Right forelimb (tissue), 1 donor: ENCODE measurements at places on chromosomes 1 and 21.

GRCh38 chr1:115665319-115666096 is 23.7 kb downstream of the VANGL1 start:
- no peak for DNase-seq

DNA sequence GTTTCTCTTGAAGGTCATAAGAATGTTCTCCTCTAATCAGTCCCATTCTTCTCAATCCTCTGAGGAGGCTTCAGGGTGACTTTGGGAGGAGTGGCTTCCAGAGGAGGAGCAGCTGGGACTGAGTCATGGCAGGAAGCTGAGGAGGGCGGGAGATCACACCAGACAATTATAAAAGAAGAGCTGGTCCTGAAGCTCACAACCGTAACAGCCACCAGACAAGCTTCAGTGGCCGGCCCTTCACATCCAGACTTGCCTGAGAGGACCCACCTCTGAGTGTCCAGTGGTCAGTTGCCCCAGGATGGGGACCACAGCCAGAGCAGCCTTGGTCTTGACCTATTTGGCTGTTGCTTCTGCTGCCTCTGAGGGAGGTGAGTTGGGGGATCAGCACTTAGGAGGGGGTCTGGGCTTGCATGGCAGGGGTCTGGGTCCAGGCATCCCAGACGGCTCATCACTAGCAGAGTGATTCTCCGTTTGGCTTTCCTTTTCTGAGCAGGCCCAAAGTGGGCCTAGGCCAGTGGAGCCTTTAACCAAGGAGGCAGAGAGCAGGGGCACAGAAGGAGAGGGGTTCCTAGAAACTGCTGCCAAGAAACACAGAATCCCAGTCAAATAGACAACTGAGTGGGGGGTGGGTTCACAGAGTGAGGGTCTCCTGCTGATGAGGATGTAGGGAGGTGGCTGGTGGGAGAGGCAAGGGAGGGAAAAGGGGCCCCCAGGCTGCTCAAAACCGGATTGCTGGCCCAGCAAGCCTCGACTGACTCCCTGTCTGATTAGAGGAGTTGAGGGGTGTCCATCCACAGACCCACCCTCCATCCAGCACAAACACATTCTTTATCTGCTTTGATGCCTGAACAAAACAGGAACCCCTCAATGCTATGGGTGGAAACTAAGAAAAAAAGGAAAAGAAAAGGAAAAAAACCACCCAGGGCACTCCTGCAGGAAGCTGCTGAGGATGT is at the start of gene ECM1:
ECM1 (plus strand) TSS at position 198 of the 953 bp plus-strand sequence; CDS start at position 299, 101 bp downstream.
- no peak for DNase-seq

GRCh38 chr1:59978026-59978425 is 51.5 kb upstream of the CYP2J2 start:
- DNase-seq, result no peak

- DNase-seq, result peak; percentile 72
Measured at GRCh38 chr1:206685769-206686477, 1.2 kb downstream of the MAPKAPK2 start.

- DNase-seq, result no peak
Measured at GRCh38 chr21:37829447-37829846, 86.8 kb downstream of the KCNJ6 start.

DNA sequence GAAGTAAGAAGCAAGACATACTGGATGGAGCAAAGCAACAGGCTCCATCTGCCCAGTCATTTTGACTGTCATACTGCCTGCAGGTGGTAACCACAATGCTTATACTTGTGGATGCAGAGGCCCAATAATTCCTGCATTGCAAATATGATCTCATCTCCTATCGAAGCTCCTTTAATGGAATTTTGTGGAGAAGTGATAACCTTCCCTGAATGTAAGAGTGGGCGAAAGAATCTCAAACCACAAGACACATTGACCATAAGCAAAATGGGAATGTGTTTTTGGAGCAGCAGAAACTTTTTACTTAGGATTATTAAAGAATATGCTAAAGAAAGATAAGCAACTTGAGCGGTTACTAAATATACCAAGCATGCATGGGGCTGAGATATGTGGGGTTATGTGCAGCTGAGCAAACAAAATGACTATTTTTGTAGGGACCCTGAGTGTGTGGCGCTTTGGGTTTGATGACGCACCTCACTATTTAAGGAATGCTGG is 77.4 kb upstream of the BACH1 start:
- DNase-seq, result no peak

- DNase-seq, result no peak
Measured at GRCh38 chr1:230379928-230380327, 46.2 kb downstream of the PGBD5 start.

DNA sequence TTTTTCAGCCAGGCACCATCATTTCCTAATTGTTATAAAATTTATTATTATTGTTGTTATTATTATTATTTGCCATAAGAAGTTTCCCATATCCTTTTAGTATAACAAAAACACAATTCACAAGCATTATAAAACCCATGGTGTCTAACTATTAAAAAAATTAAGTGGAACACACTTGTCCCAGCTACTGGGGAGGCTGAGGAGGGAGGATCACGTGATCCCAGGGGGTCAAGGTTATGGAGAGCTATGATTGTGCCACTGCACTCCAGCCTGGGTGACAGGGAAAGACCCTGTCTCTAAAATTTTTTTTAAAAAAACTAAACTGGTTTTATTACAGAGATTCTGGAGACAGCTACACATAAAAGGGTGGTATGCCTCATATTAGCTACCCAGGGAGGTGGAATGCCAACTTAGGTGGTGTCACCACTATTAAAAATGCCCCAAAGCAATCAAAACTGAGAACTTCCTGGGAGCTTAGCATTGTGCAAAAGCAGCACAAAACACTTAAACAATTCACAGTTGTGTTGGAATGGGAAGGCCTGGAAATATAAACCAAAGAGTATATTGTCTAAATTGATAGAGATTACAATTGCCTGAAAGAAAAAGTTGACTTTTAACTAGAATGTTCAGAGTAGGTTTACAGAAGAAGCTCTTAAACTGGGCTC is 8.7 kb upstream of the RGS4 start:
- DNase-seq, result no peak

- DNase-seq, result no peak
Measured at GRCh38 chr21:32350211-32350980, 42.4 kb downstream of the URB1 start.

- DNase-seq, result no peak
Measured at GRCh38 chr1:179380299-179380698, 14.5 kb downstream of the AXDND1 start.

GRCh38 chr1:51203121-51203873 is 32.8 kb upstream of the RNF11 start:
- DNase-seq, result no peak

DNA sequence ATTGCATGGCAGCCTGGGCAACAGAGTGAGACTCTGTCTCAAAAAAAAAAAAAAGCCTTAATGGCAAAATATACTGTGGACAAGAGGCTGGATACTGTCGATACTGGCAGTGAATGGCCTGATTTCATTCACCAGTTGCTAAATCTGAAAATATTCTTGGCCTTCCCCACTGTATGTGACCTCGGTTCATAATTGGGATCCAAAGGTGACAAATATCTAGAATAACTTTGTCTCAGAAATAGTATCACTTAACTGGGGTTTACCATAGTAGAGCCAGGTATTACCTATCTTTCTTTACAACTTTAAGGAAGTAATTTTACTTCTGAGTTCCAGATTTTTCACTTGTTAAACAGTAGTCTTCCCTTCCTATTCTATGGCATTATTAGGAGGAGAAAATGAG is 8.4 kb downstream of the MTF2 start:
- no peak for DNase-seq

DNA sequence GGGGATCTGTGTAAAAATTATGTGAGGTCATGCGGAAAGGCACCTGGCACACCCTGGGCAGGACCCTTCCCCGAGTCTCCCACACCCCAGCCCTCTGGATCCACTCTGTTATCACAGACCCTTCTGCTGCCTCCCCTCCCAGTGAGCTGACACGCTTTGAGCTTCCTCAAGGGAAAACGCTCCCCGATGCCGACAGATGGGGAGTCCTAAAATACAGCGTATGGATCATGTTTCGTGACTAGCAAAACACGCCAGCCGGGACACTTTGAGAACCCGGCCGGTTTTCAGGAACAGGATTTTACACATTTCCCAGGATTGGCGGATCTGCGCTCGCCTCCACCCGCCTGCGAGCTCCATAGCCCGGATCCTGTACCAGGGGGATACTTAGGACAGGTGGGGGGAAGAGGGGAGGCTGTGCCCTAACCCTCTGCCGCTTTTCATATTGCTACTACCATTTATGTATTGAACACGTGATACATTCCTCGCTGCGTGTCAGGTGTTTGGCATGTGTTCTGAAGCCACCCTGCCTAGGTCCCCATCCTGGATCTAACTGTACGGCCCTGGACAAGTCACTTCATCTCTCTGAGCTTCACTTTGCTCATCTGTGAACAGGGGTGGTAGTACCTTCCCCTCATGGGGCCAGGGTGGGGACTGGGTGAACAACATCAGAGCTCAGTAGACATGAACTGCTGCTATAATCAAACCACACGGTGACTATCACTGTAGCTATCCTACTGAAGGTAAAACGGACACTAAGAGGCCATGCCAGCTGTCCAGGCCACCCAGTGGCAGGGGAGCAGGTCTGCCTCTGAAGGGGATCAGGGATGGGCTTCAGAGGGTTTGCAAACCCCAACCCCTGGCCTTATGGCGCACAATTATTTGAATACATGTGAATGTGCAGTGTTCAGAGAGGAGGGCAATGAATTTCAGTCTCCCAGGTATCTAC is 63.2 kb downstream of the SSBP3 start:
- DNase-seq, result no peak

DNA sequence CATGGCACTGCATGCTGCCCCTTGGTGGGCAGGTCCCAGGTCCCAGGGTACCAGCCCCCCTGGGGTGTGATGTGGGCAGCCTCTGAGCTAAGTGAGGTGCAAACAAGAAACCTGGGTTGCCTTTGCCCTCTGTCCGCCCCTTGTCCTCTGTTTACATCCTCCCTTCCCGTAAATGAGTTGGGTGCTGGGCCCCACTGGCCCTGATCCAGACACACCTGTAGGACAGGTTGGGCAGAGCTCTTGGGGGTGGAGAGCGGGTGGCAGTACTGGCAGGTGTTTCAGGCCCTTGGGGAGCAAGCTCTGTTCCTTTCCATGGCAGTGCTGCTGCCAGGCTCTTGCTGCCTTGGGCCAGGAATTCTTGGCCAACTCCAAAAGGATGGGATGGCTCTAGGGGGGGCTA is 35.8 kb downstream of the ELF3 start:
- DNase-seq, result no peak

DNA sequence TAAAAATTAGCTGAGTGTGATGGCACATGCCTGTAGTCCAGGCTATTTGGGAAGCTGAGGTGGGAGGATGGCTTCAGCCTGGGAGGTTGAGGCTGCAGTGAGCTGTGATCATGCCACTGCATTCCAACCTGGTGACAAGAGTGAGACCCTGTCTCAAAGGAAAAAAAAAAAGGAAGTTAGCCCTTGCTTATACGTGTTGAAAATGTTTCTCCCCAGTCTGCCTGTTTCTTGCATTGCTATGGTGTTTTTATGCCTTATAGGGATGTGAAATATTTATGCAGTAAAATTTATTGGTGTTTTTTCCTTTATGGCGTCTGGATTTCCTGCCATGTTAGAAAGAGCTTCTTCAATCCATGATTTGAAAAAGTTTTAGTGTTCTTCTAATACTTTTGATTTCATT is 3.6 kb upstream of the RERE start:
- DNase-seq, result no peak
